ENCODE measurements at places on chromosomes 2 and 18.

DNA sequence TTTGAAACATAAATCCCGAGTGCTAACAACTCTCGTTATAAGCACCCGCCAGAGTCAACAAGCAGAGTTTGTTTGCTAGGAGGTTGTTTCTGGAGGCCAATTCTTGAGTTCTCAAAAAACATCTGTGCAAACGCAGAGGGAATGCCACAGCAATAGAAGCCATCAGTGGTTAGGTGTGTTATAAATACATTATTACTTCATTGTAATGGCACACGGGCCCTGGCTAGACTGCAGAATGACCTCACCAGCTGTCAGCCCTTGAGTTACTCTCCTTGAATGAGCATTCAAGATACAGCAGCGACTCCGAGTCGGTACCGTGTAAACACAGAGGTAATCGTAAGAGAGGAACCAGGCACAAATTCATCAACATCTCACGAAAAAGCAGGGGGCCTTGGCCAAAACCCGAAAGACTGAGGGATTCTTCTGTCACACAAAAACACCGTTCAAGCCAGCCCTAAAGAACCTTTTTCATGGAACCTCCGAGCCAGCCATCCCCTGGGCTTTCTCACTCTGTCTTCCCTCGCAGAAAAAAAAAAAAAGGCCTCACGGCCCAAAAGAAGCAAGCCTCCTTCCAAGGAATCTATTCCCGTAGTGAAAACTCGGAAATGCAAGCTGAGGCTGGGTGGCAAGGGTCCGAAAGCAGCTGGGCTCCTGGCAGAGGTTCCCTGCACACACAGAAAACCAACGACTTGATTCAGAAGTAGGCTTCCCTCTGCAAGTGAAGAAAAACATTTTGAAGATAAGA, 133.7 kb upstream of the MEIS1 start:
- no peak for DNase-seq

DNA sequence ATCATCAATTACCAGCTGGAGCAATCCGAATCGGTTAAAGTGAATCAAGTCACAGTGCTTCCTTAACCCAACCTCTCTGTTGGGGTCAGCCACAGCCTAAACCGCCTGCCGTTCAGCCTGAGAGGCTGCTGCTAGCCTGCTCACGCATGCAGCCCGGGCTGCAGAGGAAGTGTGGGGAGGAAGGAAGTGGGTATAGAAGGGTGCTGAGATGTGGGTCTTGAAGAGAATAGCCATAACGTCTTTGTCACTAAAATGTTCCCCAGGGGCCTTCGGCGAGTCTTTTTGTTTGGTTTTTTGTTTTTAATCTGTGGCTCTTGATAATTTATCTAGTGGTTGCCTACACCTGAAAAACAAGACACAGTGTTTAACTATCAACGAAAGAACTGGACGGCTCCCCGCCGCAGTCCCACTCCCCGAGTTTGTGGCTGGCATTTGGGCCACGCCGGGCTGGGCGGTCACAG, 496 bp upstream of the ITGA4 start:
- DNase-seq: peak; percentile 62

DNA sequence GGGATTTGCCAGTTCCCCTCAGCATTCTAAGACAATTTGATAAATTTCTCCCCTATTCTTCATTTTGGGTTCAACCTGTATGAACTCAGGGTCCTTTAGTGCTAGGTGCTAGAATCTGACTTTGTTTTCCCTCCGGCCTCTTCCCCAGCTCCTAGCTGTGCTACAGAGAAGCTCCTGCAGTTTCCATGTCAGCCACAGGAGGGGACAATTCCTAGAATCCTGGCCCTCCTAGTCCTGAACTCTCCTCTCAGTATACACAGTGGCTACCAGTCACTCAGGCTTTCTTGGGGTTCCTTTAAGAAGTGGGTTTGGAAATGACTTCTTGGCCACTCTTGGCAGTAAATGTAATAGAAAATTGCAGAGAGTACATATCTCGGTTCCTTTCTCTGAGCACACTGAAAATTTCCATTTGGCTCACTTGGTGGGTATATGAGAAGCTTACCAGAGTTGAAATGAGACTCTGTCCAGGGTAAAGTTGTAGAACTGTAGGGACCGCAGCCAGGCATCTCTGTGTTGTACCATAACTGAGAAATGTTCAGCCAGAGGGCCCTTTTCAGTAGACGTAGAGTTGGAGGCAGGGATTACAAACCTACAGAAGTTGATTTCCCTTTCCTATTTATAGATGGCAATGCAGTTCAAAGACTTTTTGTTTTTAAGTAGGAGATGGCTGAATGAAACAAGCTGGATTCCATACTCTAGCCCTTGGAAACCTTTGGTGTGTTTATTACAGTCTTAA, 5.0 kb upstream of the CHST10 start:
- no peak for DNase-seq

DNA sequence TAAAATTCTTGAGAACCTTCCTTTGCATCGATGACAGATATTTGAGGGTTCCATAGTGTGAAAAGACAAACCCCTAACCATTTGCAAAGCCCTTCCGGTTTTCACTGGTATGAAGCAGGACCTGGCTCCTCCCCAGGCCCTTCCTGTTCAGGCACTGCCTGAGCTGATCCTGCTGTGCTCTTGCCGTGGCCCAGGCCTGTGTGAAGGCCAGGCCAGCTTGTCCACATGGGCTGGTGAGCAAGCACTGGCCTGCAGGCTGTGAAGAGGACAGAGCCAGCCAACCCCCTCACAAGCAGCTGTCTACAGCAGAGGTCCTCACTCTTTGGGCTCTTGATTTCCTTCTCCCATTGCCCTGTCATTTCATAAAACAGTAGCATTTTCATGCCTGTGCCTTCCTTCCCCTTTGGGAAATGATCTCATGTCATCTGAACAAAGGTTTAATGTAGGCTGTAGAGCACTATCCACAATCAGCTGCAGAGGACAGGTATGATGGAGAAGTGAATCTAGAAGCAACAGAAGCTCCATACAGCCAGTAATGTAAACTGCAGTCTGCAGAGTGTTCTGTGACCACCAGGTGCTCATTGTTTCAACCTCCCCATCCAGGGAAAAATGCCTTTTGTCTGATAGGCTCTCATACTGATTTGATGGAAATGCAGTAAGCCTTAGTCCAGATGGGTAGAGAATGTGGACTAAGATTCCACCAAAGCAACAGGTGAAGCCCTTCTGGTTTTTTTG, 19.8 kb downstream of the MPHOSPH10 start:
- DNase-seq: no peak

GRCh38 chr2:38039121-38039910, 36.6 kb downstream of the CYP1B1 start:
- no peak for DNase-seq

- no peak for DNase-seq
Observed at GRCh38 chr2:38586931-38587330, 15.8 kb downstream of the HNRNPLL start.

GRCh38 chr2:2188344-2188920, 142.6 kb downstream of the MYT1L start:
- DNase-seq: no peak

- DNase-seq: no peak
Observed at GRCh38 chr2:30894498-30895119, 87.4 kb upstream of the CAPN13 start.

GRCh38 chr18:13910501-13910900, 4.8 kb downstream of the MC2R start:
- DNase-seq: no peak

DNA sequence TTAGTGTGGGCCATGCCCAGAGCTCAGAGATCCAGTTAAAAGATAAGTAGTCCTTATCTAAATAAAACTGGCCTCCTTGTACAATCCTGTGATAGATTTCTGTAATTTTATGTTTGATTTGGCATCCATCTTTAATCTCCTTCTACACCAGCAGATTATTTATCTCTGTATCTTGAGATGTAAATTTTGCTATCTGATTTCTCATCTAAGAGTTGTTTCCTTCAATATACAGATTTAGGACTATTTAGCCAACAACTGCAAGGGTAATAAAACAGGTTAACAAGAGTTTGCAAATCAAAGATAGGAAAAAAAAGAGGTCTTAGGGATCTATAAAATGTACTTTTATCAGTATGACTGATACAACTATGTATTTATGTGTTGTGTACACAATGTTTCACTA, 68.6 kb upstream of the ABCA12 start:
- no peak for DNase-seq

GRCh38 chr2:232776435-232776834, at the start of gene KCNJ13:
TSS of gene KCNJ13 (minus strand) at chr2:232776565. CDS start at chr2:232771362, 5,203 bp downstream.
- DNase-seq: no peak

- DNase-seq: no peak
Observed at GRCh38 chr2:146143971-146144370, 1624.1 kb upstream of the ZEB2 start.

DNA sequence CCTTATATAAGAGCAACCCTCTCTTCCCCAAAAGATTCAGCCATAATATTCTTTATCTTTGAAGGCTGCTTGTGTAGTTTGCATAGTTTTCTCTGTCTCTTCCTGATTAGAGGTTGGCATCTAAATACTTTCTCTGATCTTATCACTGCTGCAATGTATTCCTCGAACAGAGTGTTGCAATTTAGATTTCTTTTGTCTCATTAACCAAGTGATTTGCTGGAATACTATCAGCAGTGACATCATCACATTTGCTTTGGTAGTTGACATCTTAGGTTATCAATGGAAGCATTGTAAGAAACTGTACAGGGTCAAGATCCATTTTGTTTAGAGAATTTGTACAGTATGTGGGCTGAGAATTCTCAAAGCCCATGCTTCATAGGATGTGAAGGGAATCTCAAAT, 72.0 kb upstream of the NEUROD1 start:
- DNase-seq: no peak

GRCh38 chr2:226077841-226078240, 678.3 kb downstream of the NYAP2 start:
- DNase-seq: no peak

- no peak for DNase-seq
Observed at GRCh38 chr2:72263776-72264060, 116.1 kb upstream of the CYP26B1 start.

GRCh38 chr18:13470516-13471197, 252.1 kb downstream of the LDLRAD4 start:
- DNase-seq: no peak

DNA sequence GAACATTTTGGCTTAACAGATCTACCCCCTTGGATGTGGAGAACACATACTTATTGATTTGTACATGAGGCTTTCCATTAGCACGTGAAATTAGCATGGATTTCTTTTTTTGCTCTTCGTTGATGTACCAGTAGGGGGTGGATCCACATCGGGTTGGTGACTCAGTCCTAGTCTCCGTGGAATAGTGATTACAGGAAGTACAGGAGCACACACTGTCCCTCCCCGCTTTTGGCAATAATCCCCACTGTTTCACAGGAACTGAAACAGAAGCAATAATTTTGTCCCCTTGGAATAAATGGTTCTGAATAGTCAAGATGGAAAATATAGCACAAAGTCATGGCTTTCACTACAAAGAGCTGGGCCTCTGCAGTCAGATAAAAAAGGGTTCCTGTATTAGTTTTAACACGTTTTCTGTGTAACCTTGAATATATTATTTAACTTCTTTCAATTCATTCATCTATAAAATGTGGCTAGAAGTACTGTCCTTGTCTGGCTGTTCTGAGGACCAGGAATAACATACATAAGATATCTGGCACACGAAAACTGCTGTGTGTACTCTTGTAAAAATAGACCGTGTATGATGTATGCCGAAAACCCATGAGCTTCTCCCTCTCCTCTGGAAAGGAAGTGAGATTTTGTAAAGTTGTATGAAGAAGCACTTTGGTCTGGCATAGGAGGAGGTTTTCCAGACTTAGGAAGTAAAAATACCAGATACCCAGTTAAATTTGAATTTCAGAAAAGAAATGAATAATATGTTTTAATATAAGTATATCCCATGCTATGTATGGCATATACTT, 229.2 kb downstream of the GALR1 start:
- DNase-seq: no peak

DNA sequence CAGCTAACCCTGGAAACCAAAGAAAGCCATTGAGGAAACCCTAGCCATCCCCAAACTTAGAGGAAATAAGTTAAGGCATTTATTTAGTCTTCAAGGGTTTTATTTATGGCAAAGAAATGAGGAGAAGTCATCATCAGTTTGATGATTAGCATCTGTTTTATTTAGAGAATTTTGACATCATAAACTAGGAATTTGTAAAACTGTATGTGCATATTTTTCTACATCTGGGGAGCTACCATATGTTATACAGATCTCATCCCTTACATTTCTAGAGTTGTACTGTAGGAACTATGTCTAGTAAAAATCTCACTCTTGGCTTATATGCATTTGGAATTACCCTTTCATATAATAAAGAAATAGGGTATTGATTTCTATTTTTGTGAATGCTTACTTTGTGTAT, 48.7 kb downstream of the FMNL2 start:
- no peak for DNase-seq

DNA sequence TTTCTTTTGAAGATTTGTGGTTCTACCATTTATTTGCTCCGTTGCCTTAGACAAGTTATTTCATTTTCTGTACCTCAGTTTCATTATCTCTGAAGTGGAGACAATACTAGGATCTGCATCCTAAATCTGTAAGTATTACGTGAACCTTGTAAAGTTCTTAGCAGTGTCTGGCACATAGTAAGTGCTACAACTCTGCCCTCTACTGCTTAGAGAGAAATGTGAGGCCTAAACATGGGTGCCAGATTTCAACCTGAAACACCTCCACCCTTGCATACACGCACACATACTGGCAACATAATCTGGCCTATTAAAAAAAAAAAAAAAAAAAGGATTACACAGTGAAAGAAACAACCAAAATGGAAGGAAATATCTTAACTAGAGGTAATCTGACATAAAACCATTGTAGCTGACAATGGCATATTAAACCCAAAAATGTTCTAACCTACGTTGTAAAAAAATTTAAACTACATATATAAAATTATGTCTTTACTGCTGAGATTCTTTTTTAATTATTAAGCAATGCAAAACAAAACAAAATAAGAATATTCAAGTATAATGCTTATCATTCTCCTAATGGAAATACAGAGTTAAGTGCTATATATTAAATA, 132.6 kb downstream of the MAP2 start:
- DNase-seq: no peak

DNA sequence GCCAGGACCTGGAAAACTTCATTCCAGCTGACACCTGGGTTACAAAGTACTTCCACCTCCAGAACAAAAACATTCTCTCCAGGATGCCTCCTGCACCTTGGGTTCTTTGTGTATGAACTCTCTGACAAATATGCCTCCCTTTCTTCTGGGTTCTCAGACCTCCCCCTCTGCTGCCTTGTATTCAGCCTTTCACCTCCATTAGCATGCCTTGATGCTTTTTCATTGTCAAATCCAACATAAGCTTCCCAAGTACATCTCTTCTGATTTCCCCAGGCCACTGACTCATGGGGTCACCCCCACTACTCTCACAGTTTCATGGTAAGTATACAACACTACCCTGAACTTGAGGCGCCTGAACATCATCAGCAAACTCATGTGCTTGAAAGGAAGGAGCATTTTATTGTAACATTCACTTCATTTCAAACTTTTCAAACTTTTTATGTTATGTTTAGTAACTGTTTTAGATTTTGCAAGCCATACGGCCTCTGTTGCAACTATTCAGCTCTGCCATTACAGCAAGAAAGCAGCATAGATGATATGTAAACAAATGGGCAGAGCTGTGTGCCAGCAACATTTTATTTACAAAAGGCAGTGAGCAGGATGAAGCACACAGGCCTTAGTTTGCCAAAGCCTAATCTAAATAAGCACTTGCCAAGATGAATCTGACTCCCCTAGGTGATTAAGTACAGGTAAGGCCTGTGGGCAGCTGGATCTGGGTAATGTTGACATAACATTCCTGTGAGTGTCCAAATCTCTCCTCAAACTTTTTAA, 32.5 kb upstream of the MRPS9 start:
- no peak for DNase-seq

- no peak for DNase-seq
Observed at GRCh38 chr18:48548011-48548771, 9.4 kb downstream of the CTIF start.

Data from T-cell (primary cell).